Renal cortex interstitium (tissue), 15 donors: ENCODE measurements at places on chromosomes 4 and X. TPM values are rescaled to one million over a fixed set of nuclear protein-coding genes. Genes with fewer than 3 reads are reported as not detected.
A peak's percentile ranks its signal among the peaks of the same experiment; 100 is the strongest.

- DNase-seq, result no peak
Observed at GRCh38 chrX:22338740-22339139, 66.0 kb downstream of the CBLL2 start.

Gene FGB
- polyA plus RNA-seq, result 191 TPM

Gene CXorf49B
- not detected for polyA plus RNA-seq

Gene SHOX
- polyA plus RNA-seq, result 0.13 TPM

DNA sequence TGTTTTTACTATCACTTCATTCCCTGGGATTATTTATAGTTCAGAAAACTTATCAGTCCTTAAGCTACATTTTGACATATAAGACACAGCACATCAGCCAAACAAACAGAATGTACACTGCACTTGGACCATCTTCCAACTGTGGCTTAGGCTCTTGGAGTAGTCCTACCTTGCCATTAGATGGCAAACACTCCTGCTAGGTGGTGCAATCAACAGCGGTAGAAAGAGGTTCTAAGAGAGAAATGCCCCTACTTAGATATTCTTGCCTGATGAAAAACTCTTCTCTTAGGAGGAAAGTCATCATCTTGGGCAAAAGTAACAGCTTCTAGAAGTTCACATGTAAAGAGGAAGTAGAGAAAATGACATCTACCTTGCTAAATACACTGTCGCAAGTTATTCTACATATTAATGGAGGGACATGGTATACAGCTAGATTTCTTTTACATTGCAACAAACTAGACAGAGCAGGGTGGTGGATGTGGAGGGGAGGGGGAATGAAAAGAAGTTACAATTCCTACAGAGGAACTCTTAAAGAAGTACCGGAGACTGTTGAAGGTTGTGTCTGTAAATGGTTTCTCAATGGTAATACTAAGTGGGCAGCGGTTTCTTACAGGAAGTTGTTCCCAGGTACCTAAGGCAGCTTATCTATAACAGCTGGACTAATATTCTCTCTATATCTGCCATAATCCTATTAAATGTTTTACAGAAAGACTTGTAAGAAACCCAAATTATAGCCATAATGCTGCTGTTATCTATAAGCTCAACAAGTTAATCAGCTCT lies 8.1 kb upstream of the STPG2 start:
- DNase-seq, result no peak

DNA sequence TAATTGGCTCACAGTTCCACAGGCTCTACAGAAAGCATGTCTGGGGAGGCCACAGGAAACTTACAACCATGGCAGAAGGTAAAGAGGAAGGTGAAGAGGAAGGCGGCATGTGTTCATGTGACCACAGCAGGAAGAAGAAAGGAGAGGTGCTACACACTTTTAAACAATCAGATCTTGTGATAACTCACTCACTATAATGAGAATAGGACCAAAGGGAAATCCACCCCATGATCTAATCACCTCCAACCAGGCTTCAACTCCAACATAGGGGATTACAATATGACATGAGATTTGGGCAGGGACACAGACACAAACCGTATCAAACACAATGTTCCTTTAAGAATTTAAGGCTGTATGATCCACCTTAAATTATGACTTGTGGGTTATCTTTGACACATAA lies 10.5 kb upstream of the PGM2 start:
- no peak for DNase-seq

DNA sequence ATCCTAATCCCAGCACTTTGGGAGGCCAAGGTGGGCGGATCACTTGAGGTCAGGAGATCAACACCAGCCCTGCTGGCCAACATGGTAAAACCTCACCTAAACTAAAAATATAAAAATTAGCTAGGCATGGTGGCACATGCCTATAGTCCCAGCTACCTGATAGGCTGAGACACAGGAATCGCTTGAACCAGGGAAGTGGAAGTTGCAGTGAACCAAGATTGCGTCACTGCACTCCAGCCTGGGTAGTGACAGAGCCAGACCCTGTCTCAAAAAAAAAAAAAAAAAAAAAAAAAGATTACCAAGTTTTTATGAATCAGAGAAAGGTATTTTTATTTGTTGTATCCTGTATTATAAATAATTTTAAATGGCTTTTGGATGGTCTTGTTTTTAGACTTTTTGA lies 15.1 kb downstream of the TRAPPC11 start:
- no peak for DNase-seq

DNA sequence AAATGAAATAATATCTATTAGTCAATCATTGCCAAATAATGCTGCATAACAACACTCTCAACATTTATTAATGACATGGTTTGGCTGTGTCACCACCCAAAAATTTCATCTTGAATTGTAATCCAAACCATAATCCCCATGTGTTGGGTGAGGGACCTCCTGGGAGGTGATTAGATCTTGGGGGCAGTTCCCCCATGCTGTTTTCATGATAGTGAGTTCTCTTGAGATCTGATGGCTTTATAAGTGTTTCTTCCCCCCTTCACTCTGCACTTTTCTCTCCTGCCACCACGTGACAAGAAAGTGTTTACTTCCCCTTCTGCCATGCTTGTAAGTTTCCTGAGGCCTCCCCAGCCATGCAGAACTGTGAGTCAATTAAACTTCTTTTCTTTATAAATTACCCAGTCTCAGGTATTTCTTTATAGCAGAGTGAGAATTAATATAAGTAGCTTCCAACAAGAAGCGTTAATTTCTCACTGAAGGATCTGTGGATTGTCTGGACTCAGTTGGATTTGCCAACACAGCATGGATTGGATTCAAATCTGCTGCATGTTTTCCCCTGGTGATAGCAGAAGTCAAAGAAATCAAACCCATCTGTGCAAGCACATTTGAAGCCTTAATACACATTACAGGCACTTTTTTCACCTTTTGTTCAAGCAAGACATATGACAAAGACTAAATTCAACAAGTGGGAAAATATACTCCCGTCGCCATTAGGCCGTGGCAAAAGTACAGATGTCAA lies 216.6 kb downstream of the PDGFC start:
- DNase-seq, result no peak

Gene BEX5
- polyA plus RNA-seq, result 10.4 TPM

DNA sequence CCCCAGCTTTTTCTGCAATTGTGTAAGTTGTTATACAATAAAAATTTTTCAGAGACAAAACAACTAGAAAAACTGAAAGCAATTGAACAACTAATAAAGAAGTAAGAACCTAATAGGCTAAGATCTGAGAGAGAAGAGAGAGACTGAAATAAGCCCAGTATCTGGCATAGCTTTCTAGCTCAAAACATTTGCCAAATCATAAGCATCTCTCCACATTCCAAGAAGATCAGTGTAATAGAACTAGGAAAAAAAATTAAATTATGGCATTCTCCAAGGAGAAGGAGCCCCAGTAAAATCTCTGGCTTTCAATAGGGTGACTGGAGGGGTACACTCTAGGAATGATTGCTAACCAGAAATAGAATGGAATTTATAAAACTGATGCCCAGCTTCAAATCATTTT lies 19.0 kb upstream of the PPP3CA start:
- no peak for DNase-seq

Gene CLDN34
- not detected for polyA plus RNA-seq

DNA sequence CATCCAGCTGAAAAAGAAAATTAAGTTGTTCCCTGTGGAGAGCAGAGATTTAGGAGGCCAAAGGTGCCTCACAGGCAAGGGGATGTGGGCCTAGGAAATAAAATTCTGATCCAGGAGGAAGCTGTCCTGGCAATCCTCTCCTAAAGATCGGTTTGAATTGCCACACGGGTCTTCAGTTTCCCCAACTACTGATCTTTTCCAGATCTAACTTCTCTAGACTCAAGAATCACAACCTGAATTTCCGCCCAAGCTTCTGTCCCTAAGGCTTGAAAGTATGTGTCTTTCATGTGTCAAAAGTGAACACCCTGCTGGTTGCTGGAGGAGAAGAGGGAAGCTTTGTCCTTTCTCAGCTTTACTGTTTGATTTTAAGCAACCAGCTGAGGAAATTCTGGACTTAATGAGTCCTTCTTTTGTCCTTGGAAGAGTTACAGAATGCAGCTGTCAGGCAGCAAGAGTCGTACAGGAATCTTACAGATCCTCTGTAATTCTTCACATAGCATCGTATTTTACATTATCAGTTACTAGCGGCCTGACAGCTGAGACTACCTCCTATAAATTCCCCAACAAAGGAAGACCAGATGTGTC lies 93.8 kb downstream of the INPP4B start:
- DNase-seq, result no peak

DNA sequence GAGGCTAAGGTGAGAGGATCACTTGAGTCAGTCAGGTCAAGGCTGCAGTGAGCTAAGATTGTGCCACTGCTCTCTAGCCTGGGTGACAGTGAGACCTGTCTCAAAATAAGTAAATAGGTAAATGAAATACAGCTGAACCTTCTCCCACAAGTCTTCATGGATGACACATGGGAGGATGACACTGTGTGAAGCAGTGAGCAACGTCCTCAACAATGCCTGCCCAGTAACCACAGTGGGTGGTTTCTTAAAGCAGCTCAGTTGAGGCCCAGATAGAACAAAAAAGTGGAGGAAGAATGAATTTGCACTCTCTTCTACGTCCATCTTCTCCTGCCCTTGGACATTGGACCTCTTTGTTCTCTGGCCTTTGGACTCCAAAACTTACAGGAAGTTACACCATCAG lies 52.7 kb downstream of the MSX1 start:
- DNase-seq, result no peak

Gene HPF1
- 37.6 TPM for polyA plus RNA-seq

GRCh38 chrX:2314831-2315365 lies 185.9 kb downstream of the DHRSX start:
- DNase-seq, result no peak

DNA sequence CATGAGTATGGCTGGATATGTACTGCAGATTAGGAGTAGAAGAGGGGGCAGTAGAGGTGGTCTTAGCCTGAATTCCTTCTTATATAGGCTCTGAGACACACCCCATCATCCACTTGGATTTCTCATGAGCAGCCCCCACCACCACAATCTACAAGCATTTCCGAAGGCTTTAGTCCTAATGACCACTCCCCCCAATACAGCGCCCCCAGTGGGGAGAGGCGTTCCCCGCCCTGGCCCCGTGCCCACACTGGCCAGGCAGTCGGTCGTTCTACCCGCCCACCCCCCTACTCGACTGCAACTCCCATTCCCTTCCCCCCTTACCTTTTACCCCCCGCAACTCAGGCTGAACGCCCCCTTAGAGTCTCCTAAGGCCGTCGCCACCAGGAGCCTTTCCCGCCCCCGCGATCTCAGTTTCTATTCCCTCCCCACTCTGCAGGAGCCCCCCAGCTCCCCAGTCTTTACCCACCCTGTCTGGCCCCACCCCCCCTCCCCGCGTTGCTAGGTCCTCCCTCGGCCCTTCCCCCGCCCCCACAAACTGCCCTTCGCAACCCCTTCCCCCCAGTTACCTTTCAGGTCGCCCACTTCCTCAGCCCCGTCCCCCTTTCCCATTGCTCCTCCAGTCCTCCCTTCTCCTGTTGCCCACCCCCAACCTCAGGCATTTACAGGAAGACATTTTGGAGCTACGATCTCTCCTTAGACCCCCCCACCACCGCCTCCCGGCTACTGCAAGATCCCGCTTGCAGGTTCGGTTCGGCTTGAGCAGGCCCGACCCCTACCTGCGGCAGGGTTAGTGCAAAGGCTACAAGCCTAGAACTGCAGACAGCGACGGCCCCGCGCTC lies 468 bp downstream of the ZMYM3 start:
- DNase-seq, result peak; percentile 38

DNA sequence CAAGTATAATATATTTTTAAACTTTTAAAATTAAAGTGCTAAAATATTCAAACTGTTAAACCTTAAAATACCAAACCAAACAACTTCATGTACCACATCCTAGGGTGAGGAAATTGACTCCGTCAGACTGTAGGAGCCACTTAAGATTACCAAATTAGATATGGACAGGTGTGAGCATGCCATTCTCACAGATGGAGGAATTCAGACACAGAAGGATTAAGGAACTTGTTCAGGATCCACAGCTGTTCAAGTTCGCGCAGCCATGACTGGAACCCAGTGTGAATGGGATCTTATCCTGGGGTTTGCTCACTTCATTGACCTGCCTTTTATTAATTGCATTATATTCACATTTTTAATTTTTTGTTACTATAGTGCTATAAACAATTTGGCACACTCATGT lies 224.9 kb upstream of the PCDH7 start:
- no peak for DNase-seq

- DNase-seq, result no peak
Observed at GRCh38 chr4:89044147-89044900, 12.7 kb downstream of the FAM13A start.

DNA sequence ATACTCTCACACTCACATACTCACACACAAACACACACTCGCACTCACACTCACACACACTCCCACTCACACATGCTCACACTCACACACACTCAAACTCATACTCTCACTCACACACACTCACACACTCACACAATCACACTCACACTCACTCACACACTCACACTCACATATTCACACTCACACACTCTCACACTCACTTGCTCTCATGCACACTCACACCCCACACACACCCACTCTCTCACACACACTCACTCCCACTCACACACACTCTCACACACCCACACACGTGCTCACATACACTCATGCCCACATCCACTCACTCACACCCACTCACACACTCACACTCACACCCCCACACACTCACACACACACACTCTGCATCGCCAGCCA lies 4.9 kb upstream of the ATP2B3 start:
- DNase-seq, result no peak

GRCh38 chr4:149343614-149344013 lies 472.0 kb downstream of the IQCM start:
- no peak for DNase-seq

- no peak for DNase-seq
Observed at GRCh38 chr4:80831383-80832361, 198.8 kb upstream of the BMP3 start.

DNA sequence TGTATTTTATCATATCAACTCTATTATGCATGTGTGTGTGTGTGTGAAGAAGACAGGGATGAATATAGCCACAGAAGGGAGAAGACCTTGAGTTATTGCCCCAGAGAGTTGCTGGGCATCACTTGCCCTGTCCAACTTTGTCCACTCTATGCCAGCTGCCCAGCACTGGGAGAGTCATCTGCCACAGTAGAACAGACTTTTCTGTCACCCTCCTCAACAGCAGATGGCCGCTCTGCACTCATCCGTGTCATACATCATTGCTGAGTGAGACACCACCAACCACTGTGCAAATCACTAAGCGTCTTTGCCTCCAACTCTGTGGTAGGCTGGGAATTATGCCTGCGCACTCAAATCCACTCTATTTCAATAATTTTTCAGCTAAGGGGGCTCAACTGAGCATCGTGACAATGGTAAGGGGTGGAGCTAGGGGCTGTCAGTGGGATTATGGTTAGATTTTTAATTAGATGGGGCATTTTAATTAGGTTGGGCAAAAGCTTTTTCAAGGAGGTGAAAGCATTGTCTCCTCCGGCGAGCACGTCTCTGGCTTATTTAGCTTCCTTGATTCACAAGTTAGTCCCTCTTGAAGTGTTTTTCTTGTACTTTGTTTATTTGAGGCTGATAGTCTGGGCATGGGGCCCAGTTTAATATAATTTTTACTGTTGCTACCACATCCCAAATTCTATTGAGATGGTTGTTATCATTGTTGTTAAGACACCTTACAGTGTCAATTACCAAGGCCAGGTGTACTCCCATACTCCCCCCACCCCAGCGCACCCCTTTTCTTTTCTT lies 100.1 kb upstream of the KLF3 start:
- no peak for DNase-seq

Gene DAPP1
- polyA plus RNA-seq, result 0.64 TPM

Gene RGN
- polyA plus RNA-seq, result 31.6 TPM
